SHP77 (cell line): ENCODE measurements at places on chromosomes 6 and 20.
A peak's percentile ranks its signal among the peaks of the same experiment; 100 is the strongest.

GRCh38 chr20:12896180-12896579 is 112.6 kb upstream of the SPTLC3 start:
- DNase-seq = no peak

GRCh38 chr20:22805219-22805618 is 220.8 kb upstream of the FOXA2 start:
- DNase-seq = no peak

- DNase-seq = peak; percentile 57
These were observed at the start of gene FAXC for GRCh38 chr6:99349171-99350141. Gene FAXC, minus strand, starts transcription at chr6:99349674. Its CDS starts 302 bp downstream, at chr6:99349372.

GRCh38 chr6:34235307-34236130 is 1.2 kb upstream of the HMGA1 start:
- DNase-seq = no peak

GRCh38 chr20:57429159-57429496 is 37.9 kb downstream of the RBM38 start:
- DNase-seq = no peak

GRCh38 chr20:347317-347639 is 367 bp downstream of the NRSN2 start:
- DNase-seq = no peak

GRCh38 chr20:38769376-38770295 is 21.4 kb downstream of the ACTR5 start:
- no peak for DNase-seq

- DNase-seq = no peak
These were observed 40.3 kb upstream of the BLCAP start for GRCh38 chr20:37567671-37568588.

DNA sequence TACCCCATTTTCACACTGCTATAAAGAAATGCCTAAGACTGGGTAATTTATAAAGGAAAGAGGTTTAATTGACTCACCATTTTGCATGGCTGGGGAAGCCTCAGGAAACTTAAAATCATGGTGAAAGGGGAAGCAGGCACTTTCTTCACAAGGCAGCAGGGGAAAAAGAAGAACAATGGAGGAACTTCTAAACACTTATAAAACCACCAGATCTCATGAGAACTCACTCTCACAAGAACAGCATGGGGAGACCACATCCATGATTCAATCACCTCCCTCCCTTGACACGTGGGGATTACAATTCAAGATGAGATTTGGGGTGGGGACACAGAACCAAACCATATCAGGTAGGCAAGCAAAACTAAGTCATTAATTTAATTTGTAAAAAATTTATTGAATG is 343.2 kb downstream of the FRK start:
- DNase-seq = no peak

GRCh38 chr6:56222499-56222898 is 24.9 kb downstream of the COL21A1 start:
- no peak for DNase-seq

DNA sequence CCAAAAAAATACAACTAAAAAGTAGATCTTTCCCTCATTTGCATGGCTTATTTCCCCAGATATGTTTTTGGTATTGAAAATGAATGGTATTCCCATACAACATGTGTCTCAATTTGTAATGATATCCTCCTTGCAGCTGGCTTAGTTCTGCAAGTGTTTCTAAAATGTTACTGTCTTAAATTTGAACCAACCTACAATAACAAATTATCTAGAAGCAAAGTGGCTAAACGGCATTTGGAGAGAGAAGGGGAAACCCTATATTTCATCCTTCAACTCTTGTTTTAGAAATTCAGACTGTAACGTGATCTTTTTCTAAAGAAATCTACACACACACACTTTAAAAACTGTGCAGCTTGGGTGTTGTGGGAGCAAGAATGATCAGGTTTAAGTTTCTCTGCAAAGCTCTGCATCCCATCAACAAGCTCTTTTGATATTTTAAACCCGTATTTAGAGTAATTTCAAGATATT is 153.0 kb downstream of the SOBP start:
- no peak for DNase-seq

- no peak for DNase-seq
These were observed 34.1 kb downstream of the TGM2 start for GRCh38 chr20:38130687-38131587.

GRCh38 chr6:21051777-21052176 is 517.5 kb downstream of the CDKAL1 start:
- DNase-seq = no peak

DNA sequence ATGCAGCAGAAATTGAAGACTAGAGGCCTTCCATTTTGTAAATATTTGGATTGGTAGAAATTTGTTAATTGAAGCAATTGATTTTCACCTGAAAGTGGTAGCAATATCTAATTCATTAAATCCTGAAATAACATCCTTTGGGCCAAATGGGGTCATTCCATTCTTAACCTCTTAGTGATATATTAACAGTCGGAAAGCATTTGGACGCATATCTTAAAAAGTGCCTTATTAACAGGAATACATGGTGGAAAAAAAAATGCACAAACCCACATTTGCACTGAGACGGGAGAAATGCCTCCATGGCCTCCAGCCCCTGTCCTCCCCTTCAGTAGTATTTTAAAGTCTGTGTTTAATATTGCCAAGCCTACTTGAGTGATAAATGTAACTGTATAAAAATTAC is 205.5 kb downstream of the TFAP2B start:
- DNase-seq = no peak

GRCh38 chr6:129890701-129891100 is 29.6 kb upstream of the TMEM244 start:
- no peak for DNase-seq

- peak; percentile 61 for DNase-seq
These were observed 38.6 kb downstream of the KIAA0408 start for GRCh38 chr6:127420556-127420955.

GRCh38 chr6:33638556-33638955 is 17.4 kb downstream of the ITPR3 start:
- no peak for DNase-seq

DNA sequence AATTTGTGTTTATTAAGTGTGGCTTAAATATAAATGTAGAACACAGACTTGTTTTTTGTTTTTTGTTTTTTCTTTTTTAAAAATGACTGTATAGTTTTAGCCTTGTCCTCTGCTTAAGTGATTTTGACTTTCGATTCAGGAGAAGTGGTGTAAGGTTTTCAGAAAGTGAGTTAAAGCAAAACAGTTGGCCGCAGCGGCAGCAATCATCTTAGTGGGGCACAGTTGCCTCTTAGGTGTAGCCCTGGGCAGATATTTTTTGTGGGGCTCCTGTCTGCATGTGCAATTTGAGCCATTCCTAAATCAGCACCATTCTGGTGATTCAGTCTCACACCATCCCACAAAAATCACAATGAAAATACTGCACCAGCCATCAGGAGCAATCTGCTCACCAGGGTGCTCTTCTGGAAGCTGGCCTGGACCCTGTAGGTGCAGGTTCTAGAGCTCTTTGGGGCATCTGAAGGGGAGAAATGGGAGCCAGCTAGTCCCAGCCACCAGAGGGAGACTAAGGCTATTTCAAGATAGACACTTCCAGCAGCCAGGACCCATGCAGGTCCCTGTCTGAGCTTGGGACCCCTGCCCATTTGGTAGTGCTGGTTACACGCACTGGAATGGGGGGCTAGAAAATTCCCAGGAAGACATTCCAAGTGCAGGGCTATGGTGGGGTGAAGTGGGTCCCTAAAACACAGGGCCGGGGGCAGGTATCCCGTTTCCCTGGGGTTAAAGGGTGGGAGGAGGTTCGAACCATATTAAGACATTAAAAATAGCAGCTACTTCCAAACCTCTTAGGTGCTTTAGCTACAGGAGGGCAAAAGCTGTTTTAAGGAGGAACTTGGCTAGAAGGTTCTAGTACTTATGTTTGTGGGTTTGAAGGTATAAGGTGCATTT is 156.6 kb downstream of the NFATC2 start:
- peak; percentile 29 for DNase-seq

GRCh38 chr6:168374541-168375071 is 55.0 kb upstream of the DACT2 start:
- DNase-seq = no peak

DNA sequence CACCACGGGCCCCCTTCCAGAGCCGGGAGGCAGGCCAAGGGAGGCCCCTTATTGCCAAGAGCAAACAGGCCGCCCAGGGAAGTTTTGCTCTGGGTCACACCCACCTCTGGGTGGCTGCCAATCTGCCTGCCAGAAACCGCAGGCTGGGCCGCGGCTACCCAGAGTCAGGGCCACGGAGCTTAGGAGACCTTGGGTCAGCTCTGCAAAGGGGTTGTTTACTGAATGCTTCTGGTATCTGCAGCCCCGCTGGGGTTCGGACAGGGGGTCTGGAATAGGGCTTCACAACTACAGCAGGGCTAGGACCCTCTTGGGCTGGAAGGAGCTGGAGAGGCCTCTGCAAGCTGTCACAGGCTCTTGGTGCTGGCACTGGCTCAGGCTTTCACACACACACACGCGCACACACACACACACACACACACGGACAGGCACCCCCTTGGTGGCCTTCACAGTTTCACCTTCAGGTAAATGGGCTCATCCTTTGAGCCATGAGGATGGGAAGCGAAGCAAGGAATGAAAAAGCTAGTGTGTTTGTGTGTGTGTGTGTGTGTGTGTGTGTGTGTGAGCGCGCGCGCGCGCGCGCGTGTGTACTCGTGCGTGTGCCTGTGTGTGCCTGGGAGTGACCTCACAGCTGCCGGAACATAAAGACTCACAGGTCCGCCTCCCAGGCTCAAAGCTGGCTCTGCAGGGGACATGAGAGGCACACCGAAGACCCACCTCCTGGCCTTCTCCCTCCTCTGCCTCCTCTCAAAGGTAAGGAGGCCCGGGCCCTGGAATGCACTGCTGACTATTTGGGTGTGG is at the start of gene CCN5:
Gene CCN5, plus strand, starts transcription at position 669 of the 798 bp plus-strand sequence. Its CDS starts 22 bp downstream, at position 691.
- no peak for DNase-seq

DNA sequence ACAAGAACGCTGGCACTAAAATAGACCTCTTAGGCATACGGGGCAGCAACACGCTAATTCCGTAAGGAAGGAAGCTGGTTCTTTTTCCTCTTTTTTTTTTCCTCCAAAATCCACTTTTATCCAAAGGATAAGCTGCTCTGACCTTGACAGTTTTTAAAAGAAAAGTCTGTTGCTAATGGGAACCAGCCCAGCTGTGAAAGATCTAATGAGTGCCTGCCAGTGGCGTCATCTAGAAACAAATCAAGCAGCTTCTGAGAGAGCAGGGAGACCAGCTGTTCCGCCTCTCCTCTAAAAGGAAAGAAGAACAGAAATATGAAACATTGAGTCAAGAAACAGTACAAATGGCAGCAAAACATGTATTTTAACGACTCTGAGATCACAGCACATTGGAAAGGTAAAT is 78.6 kb downstream of the FAXC start:
- DNase-seq = no peak

- no peak for DNase-seq
These were observed 5.2 kb downstream of the MRPS10 start for GRCh38 chr6:42212442-42212841.

DNA sequence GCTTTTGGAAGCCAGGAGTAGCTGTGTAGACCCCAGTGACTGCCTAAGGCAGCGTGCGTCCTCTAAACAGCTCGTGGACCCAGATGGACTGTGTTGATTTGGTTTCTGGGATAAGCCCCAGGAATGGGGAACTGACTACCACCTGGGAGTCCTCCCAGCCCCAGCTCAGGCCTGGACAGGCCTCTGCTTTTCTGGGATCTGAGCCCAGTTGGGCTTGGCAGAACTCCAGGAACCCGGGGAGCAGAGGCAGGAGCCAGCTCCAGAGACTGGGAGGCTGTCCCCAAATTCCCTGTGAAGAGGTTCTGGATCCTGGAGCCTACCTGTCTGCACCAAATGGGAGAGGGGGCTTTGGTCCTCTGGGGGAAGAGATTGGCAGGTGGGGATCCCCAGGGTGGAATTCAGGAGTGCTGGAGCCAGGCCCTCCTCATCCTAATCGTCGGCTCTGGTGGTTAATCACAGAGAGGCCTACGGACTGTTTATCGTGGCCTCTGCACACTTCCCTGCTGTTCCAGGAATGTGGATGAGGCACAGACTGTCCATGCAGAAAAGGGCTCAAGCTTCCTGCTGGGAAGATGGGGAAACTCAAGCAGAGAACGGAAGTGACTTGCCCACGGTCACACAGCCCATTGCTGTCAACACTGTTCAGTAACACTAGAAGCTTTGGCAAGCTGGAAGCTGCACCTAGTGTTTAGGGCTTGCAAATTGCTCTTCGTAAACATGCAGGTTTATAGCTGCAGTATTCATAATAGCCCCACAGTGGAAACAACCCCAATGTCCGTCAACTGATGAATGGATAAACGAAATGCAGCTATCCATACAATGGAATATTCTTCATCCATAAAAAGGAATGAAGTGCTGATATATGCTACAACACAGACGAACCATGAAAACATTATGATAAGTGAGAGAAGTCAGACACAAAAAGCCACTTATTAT is 100.6 kb downstream of the KCNB1 start:
- DNase-seq = no peak

DNA sequence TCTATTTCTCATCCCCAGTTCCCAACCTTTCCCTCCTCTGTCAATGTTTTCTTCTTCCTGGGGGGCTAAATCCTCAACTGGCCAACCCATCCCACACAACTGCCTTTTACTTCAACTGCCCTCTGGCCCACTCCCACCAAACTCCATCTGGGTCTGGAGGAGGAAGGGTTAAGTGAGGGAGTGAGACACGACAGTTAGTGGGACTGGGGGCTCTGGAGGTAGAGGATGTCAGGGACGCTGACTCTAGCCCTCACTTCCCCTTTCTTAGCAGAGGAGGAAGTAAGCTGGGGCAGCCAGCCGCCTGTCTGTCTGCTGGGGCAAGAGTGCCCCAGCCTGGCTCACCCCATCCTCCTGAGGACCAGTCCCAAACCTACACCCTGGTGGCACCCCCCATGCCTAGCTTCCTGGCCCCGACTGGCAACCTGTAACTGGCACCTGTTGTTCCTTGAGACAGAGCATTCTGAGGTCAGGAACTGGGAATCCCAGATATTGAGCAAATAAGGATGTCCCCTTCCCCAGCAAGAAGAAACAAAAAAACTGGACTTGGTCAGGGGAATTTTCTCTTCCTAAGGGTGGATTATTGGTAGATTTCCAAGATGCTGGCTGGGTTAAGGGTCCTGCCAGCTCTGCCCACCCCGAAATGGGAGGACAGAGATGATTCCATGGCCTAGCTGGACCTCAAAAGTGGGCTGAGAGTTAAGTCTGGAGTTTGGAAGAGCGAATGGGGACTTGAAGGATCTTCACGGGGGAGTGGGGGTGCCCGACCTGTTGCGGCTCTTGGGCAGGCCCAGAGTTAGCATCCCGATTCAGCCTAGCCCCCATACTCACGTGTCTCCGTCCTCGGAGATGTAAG is 971 bp downstream of the NFKBIE start:
- no peak for DNase-seq

GRCh38 chr20:8805737-8806442 is 263.0 kb upstream of the PLCB4 start:
- no peak for DNase-seq

GRCh38 chr6:149373511-149373910 is 26.6 kb upstream of the SUMO4 start:
- DNase-seq = no peak

DNA sequence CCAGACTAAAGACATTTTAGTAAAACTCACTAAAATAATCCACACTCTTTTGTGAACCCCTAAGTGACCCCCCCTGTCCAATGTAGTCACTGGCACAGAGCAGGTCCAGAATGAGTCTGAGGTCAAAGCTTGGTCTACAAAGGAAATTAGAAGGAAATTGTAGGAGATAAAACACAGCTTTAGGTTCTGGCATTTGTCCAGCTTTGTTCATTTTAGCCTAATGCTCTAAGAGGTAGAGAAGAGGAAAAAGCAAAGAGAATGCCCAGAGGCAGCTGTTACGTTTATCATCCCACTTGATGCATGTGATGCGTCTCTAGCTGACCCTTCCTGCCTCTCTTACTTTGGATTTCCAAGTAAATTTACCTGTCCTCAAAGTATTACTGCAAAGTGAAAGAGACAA is 62.5 kb downstream of the CNKSR3 start:
- DNase-seq = no peak
